SHP77 treated with DMSO at 0.1 percent for 48 hours (cell line): ENCODE measurements at places on chromosomes 5 and 9.
A peak's percentile ranks its signal among the peaks of the same experiment; 100 is the strongest.

GRCh38 chr5:139524446-139524845 lies 36.7 kb upstream of the UBE2D2 start:
- no peak for DNase-seq

DNA sequence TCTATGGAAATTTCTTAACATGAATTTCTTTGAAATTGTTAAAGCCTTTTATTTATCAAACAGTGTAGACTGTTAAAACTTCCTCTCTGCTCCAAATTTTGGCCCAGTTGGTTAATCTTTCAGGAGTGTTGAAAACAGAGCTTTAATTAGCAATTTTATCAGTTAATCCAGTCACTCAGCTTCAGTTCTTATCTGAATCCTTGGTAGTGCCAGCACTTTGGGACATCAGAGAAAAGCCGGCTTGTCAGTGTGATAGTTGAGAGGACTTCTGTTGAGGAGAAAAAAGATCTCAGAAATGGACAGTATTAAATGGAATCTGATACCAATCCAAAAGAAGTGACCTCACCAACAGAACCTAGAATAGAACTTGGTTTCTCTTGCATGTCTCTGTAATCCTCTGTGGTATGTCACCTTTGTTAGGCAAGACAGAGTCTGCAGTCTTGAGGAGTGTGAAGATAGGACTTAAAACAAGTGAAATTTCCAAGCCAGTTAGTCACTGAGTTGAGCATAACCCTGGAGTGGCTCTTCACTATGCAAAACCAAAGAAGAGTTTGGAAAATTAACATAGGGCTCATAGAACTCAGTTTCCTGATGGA lies 251.8 kb downstream of the NNT start:
- DNase-seq, result no peak

- no peak for DNase-seq
Observed at GRCh38 chr9:134922066-134922931, 4.6 kb upstream of the FCN1 start.

DNA sequence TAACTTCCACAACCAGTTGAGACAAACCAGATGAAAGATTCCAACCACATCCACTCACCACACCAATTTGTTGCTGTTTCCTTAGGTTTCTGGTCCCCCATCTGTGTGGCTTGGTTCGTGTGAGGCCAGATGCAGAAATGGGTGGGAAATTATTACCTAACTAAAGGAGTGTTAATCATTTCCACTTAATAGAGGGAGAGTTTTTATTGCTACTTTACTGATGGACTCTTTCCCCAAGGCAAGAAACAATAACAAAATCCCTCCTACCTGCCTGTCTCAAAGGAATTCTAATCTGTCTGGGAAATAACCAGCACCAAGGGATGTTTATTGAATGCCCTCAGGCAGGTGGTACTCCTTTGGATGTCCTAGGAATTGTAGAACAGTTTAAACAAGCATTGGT lies 76.3 kb downstream of the TMEM167A start:
- no peak for DNase-seq

DNA sequence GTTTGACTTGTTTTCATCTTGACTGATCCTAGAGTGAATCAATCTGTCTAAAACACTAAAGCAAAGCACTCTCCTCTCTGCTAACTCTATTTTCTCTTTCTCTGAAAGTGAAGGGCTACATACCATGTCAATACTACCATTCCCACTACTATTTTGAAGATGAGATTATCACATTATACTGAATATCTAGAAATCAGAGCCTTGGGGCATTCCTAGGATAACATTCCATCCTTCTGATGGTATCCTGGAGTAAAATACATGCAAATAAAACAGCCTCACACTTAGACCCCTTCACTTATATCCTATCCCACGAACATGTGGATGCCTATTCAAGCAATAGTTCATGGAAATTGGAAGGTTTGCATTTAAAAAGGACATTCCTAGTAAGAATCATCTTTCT lies 309.3 kb upstream of the ACTBL2 start:
- no peak for DNase-seq

DNA sequence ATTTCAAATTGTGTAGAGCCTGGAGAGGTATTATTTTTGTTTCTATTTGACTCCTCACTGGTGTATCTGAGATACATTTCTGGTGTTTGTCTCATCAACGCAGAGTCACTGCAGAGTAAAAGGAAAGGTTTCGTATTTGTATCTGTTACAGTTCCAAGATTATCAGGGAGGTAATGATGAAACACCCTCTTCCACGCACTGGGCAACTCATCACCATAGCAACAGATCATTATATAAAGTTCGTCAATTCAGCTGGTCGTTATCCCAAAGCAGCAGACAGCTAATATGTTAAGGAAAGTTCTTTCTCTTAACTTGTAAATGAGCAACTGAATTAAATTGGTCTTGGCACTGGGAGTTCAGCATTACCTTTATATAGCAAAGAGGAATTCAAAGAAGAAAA lies 513.5 kb downstream of the MTRR start:
- DNase-seq, result no peak

GRCh38 chr9:38153152-38153909 lies 84.3 kb upstream of the SHB start:
- DNase-seq, result no peak

GRCh38 chr5:67612961-67613360 lies 416.4 kb upstream of the CD180 start:
- DNase-seq, result no peak

DNA sequence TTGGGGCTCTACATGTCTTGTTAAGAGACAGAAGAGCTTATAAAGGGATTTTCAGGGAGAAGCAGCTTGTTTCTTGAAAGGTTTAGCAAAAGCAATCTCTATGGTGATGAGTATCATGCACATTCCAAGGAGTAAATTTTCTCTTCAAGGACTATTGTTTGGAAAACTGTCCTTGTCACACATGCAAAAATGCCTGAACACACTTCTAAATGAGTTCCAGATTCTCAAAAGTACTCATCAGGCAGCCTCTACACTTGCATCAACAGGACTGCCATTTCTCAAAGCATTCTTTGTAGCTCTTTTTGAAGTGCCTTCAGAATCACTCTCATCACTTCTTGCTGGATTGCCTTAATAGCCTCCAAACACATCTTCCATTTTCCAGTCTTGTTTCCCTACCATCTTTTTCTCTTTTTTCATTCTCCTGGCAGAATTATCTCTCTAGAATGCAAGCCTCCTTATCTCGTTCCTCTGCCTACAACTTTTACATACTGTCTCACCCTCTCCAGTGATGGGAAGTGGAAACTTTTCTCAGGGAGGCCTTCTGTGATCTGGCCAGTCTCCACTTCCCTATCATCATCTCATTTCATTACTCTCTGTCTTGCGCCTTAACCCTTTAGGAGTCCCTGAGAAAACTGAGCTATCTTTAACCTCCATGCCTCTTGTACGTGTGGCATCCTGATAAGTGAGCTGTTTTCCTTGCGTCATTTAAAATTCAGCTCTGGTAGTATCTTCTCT lies 631.5 kb upstream of the TLE4 start:
- no peak for DNase-seq

DNA sequence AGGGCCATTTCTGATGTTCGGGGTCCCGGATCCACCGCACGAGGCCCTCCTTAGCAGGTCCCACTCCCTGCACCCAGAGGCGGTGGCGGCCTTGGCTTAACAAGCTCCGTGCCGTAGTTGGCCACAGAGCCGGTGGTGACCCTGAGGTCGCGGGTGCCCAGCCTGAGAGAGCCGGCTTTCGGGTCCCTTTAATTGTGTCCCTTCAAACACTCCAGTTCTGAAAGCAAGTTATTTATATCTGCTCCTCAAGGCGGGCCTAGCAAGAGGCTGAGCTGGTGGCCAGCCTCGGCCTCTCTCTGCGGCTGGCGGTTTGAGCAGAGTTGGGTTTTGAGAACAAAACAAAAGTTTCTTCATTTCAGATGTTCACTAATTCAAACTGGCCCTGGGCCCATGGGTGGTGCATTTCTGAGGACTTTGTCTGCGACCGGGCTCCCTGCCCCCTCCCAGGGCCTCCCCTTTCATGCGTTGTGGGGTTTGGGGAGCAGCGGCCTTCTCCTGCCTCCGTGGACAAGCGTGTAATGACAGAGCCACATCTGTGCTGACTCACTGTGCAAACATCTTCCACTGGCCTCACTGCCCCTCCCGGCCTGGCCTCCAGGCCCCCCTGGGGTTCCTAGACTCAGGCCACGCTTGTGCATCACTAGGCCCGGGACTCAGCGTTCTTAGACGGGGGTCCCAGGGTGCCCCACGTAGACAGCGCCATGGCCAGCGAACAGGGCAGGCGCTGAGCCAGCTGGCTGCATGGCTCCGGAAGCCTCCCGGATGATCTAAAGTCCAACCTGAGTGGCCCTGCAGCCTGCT lies 49.4 kb upstream of the COL5A1 start:
- DNase-seq, result no peak

DNA sequence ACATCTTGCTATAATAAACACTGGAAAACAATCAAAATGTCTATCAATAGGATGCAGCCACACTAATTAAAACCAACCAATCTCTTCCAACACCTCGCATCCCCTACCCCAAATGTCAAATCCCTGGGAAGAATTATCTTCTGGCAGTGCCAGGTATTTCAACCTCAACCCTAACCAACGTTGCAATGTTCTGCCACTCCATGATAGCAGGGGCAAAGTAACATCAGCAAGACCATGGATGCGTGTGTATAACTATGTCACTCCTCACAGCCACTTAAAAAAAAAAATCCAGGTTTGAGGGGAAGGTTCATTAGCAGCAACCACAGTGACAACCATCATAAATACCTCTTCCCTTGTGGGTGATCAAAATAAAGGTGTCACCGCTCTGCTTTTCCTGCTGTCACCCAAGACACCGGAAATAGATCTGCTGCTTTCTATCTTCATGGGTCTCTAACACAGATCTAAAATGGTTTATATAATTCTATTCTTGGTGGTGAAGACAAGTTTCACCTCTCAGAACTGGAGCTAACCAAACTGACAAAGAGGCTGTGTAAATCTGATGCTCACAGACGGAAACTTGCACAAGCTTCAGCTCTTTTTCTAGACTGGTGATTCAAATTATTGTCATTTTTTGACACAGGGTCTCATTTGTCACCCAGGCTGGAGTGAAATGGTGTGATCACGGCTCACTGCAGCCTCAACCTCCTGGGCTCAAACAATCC lies 9.9 kb downstream of the HSPA9 start:
- DNase-seq, result no peak

- DNase-seq, result no peak
Observed at GRCh38 chr5:113514289-113514635, 768 bp downstream of the YTHDC2 start.

GRCh38 chr5:80516826-80517225 lies 28.9 kb downstream of the FAM151B start:
- DNase-seq, result peak; percentile 4

GRCh38 chr5:141319202-141319601 lies 1.4 kb downstream of the TAF7 start:
- DNase-seq, result no peak

DNA sequence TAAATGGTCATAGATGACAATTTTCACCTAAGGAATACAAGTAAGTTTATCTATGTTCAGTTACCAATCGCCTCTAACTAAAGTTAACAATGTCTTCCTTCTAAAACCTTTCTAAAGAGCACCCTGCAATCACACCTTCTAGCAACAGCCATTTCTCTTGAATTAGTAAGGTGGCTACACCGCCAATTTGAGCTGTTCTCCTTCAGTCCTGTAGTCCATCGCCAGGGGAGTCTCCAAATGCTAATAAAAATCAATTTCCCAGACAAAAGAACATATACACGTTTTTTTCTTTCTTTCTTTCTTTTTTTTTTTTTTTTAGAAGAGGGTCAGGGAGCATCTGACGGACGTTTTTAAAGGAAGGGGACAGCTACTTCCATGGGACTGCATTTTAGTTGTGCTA lies 729 bp upstream of the RORB start:
- no peak for DNase-seq

DNA sequence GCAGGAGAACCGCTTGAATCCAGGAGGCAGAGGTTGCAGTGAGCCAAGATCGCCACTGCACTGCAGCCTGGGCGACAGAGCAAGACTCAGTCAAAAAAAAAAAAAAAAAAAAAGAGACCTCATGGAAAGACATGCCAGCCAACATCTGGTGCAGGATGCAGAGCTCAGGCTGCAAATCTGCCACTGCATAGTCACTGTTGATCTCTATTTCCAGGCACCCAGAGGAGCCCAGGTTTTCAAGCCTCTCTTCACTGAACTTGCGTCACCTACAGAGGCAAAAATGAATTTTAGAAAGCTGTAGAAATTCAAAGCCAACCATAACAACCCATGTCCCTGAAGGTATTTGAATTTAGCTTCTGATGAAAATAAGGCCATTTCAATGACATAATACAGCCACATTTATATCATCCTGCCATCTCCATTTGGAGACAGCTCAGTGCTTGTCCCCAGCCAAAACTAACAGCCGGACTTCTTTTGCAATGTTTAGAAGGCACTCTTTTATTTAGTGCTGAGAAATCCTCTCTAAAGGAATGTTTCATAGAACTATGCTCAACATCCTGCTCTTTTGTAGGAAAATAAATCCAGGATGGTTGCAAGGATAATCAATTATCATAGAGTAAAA lies 113.3 kb downstream of the SNX18 start:
- no peak for DNase-seq

- DNase-seq, result peak; percentile 38
Observed at GRCh38 chr5:141814064-141814964, 63.9 kb downstream of the PCDH1 start.
